ENCODE measurements at places on chromosomes 6 and 20. TPM values are rescaled to one million over a fixed set of nuclear protein-coding genes. Genes with fewer than 3 reads are reported as not detected.

IYD gene
- not detected for total RNA-seq

OPRM1 gene
- not detected for total RNA-seq

MICB gene
- total RNA-seq, result 1.6 TPM

TUBB2B gene
- 2.4 TPM for total RNA-seq

SLC22A1 gene
- not detected for total RNA-seq

RCAN2 gene
- total RNA-seq, result 96.5 TPM

SYCP2L gene
- total RNA-seq, result 0.20 TPM

ATP6V1G2 gene
- 1.2 TPM for total RNA-seq

ALDH8A1 gene
- total RNA-seq, result not detected

RHAG gene
- total RNA-seq, result 1.3 TPM

GLP1R gene
- 5.8 TPM for total RNA-seq

- no peak for DNase-seq
These were observed 87.4 kb downstream of the PLG start for GRCh38 chr6:160789263-160790027.

DNA sequence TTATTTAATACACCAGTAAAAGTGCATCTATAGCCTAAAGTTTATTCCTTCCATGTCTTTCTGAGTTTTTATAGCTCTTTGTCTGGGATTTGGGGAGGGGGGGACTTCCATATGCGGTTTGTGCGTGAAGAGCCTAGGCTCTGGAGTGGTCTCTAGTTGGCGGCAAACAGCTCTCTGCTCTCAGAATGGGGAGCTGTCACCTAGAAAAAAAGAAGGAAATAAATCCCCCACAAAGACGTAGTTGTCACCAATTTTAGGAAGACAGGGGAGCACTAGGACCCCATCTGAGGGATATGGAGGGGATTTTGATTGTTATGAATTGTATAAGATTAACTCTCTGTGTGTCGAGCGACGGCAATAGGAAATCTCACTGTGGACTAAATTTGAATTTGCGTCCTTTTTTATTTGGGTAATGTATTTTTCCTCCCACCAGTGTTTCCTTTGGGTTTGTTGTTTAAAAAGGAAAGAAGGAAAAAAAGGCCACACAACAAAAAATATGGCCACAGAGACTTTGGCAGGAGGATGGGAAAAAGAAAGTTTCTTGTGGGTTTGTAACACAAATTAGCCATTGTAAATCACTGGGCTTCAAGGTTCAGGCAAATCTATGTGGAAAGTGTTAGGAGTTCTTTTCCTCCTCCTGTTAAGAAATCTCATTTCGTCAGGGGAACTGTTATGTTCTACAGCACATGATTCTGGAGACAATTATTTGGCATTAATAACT lies 7.4 kb downstream of the POU3F2 start:
- no peak for DNase-seq

GRCh38 chr20:23094213-23094896 lies 8.2 kb upstream of the CD93 start:
- no peak for DNase-seq

DNA sequence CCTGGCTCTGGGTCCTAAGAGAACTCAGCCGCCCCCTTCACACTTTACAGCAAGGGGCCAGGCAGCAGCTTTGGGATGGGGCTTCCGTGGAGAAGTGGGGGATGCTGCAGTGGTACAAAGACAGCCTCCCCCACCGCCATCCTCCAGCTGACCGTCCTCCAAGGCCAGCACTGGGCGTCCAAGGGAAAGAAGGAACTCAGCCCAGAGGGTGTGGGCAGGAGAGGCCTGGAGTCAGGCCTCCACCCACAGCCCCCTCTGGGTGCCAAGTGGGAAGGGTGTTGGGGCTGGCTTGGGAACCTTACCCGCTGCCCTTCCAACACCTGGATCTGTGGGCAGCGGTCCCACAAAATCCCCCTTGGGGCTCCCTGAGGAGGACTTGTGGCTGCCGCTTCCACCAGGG lies 13.1 kb downstream of the STMN3 start:
- no peak for DNase-seq

DNA sequence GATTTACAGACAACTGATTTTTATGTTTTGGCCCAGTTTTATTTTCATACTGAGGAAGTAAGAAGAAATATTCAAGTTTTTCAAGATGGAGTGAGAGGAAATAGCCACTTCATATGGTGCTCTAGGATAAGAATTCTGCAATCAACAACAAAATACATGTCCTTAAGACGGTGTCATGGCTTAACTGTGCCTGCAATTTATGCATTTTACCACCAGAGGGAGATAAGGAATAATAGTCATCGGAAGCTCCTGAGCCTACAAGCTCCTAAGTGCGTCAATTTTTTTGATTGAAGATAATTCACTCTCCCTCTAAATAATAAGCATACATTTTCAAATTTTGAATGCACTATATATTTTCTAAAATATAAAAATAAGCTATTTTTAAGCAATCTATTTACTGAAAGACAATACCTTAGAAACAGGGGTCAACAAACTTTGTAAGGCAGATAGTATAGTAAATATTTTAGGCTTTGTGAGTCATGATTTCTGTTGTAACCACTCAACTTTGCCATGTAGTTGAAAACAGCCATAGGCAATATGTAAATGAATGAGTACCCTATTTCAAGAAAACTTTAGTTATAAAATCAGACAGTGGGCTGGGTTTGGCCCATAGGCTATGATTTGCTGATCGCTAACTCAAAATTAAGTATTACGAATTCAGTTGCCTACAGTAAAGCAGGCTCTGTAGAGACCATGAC lies 230.9 kb upstream of the DTNBP1 start:
- no peak for DNase-seq

GRCh38 chr6:2135401-2135800 lies 110.0 kb downstream of the GMDS start:
- DNase-seq, result no peak

DNA sequence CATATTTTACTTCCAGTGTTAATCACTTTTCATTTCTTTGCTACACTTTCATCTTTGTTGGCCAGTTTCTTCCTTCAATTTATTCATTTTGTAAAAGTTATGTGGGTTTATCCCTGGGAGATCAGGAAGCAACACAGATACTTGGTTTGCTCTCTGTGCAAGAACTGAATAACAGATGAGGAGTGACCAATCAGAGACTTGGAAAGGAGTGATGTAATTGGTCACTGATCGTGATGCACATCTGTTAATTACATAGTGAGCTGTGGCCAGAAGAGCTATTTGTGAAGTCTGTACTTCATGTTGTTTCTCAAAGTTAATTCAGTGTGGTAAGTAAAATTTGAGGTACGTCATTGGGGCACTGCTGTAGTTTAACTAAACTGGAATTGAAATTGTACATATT lies 21.3 kb downstream of the ANKRD6 start:
- DNase-seq, result no peak

DNA sequence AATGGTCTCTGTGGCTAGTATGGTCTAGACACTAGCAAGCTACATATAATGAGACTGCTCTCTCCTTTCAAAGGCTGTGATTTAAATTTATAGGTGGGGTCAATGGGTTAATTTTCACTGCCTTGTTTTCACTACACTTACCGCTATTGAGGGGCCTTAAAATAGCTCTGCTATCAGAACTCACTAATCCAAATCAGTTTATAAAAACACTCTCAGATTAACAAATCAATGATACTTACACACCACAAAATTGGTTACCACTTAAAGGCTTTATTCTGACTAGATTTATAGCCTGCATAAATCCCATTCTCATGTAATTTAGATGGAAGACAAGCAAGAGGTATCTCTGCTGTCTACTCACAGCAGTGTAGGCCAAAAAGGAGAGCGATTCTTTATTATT lies 313.0 kb upstream of the AGPAT4 start:
- DNase-seq, result no peak

GRCh38 chr6:12175626-12176025 lies 114.5 kb upstream of the EDN1 start:
- no peak for DNase-seq

GRCh38 chr6:21438986-21439352 lies 154.6 kb upstream of the SOX4 start:
- DNase-seq, result no peak

GRCh38 chr20:2536560-2536986 lies at the start of gene TMC2:
TMC2 (plus strand) TSS chr20:2536573; CDS start chr20:2536622, 49 bp downstream.
- DNase-seq, result no peak

DNA sequence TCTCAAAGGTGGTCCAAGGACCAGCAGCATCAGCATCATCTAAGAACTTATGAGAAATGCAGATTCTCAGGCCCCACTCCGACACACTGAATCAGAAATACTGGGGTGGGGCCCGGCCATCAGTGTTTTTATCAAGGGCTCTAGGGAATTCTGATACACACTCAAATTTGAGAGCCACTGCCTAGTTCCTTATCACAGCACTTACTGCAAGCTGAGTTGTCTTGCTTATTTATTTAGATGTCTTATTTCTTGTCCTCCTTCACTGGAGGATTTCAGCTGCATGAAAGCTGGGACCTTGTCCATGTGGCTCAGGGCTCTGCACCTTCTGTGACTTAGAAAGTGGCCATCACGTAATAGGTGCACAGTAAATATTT lies 139.4 kb upstream of the RREB1 start:
- DNase-seq, result no peak

- DNase-seq, result no peak
These were observed 591 bp downstream of the IDH3B start for GRCh38 chr20:2663364-2663886.

DNA sequence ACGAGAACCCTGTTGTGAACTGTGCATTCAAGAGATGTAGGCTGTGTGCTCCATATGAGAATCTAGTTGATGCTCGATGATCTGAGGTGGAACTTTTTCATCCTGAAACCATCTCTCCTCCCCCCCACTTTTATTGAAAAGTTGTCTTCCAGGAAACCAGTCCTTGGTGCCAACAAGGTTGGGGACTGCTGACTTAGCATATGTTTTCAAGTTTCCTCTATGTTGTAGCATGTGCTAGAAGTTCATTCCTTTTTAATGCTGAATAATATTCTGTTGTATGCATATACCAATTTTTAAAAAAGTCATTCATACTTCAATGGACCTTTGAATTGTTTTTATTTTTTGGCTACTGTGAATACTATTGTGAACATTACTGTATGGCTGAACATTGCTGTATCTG lies 27.2 kb downstream of the CARMIL1 start:
- no peak for DNase-seq

- DNase-seq, result no peak
These were observed 2.0 kb downstream of the ANKRD6 start for GRCh38 chr6:89434954-89435353.

GRCh38 chr20:23745247-23745646 lies 5.5 kb downstream of the CST1 start:
- DNase-seq, result no peak

- DNase-seq, result no peak
These were observed 1.1 kb downstream of the ABT1 start for GRCh38 chr6:26597821-26598220.

DNA sequence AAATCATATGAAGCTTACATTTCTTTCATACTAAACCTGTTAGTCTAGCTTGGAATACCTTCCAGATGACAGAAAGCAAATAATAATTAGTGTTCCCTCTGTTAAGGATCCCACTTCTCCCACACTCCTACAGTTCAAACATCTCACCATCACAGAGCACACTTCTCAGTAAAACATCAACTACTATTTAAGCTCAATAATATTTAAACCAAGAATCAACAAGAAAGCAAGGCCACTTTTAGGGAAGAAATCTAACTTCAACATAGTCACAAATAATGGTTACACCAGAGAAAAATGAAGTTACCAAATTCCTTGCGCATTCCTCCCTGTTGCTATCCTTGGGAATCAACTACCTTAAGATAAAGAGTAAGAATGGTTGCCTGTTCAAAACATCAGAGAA lies 1.6 kb downstream of the SNX14 start:
- DNase-seq, result no peak

DNA sequence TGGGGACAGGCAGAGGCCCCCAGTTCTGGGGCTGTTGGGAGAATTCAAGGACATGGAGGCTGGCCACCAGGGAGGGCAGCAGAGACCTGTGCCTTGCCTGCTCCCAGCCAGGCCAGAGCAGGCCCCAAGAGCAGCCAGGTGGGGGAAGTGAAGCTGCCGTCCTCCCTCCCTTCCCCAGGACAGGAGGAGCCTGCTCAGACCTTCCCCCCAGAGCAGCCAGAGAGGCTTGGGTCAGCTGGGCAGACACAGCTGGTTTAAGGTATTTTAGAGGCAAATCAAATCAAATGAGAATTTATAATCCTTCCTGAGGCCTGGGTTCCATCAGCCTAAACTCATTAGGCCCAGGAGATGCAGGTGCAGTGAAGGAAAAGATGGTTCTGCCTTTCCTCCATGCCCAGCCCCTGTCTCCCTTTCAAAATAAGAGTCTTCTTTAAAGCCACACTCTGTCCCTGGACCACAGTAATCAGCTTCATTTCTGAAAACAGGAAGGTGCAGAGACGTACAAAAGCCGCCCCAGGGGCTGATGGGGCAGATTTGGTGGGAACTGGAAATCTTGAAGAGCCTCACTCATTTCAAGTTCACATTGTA lies 21.7 kb downstream of the BMP7 start:
- no peak for DNase-seq

DNA sequence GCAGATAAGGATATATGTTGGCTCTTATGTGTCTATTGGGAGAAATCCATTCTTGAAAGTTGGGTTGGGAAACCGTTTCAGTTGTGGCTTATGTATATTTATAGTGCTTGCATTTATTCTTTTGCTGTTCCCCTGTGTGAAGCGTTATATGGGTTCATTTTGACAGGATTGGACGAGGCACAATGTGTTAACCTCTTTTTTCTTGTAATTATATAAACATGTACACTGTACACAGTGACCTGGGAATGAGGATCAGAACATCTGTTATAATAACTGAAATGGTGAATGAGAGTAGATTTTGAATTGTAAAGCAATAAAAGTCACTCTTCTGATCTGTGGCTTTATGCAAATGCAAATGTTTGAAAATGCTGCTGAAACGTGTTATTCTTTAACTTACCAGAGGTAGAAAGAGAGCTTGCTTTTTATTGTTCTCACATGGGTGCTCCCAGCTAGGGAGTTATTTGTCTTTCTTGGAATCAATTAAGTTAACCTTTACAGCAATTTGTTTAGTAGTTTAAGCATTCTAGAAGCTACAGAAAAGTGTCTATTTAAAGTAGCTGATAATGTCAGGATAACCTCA lies 213.7 kb downstream of the GRIK2 start:
- DNase-seq, result no peak

DNA sequence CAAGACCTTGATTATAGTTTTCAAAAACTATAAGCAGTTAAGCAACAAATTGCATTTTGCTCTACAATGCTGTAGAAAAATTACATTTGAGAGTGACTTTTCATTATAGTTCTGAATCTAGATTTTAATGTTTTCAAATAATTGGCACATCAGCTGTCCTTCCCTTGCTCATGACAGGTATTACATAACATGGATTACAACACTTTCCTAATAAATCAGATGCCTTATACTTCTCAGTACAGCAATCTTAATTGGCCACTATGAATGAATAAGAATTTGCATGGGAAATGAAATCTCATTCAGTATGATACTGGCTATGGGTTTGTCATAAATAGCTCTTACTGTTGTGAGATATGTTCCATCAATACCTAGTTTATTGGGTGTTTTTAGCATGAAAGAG lies 29.9 kb downstream of the HSF2 start:
- DNase-seq, result no peak

- DNase-seq, result no peak
These were observed 135.7 kb upstream of the ENPP5 start for GRCh38 chr6:46306431-46306830.

DNA sequence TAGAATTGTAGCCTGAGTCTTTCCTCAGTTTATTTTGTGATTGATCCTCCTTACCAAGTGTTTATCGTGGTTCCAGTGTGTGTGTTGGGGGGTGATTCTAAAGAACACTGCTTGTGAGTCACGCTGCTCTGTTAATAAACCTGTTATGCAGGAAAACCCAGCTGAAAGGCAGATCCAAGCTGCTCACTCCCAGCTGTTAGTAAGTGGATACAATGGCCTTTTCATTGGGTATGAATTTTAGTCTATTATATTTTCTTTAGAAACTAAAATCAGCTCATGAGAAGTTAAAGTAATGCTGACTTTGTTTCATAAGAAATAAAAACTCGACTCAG lies 12.2 kb upstream of the DSTN start:
- no peak for DNase-seq
